ENCODE measurements at places on chromosomes 11 and 22.

DNA sequence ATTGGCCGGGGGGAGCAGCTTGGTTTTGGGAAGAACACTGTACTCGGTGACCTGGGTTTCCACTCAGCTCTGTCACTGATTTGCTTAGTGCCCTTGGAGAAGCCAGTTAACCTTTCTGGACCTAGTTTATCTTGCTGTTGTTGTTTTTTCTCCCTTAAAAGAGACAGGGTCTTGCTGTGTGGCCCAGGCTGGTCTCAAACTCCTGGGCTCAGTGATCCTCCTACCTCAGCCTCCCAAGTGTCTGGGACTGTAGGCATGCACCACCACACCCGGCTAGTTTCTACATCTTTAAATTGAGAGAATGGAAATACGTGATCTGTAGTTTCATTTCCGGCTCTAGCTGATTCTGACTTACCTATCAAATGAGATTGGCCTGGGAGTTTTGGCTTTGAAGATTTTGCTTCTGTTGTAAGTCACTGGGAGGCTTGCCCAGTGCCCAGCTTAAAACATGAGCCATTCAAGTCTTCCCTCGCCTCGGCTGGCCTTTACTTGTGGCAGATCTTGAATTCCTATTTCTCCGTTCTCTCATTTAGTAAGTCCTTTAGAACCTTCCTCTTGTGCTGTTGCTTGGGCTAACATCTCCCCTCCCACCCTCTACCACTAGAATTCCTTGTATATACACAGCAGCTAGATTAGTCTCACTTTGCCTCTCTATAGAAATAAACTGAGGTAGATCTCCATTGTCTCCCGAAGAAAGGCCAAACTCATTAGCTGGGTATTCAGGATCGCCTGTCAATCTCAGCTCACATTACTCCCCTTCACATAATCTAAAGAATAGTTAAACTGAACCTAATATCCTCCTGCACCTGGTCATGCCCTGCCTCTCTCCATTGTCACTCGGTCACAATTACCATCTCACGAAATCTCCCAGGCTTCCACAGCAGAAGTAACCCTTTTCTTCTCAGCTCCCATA, 87.7 kb upstream of the SLC25A18 start:
- DNase-seq, result no peak

- no peak for DNase-seq
Measured at GRCh38 chr22:22997262-22997898, 72.9 kb upstream of the GNAZ start.

GRCh38 chr22:49735411-49735900, 92.2 kb downstream of the BRD1 start:
- no peak for DNase-seq

DNA sequence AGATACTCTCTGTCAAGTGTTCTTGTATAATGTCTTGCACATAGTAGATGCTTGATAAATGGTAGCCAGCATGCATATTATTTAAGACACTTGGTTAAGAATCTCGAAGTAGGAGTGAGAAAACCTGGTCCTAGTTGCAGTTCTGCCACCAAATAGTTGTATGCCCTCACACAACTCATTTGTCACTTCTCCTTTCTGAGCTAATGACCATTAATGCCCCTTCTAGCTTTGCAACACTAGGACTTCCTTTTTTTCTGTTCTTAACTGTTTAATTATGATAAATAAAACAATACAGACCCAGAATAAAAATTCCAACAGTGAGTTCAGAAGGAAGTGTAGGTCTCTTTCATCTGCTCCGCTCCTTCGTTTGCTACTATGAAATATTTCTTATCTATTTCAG, 453.6 kb downstream of the TMEM135 start:
- no peak for DNase-seq

DNA sequence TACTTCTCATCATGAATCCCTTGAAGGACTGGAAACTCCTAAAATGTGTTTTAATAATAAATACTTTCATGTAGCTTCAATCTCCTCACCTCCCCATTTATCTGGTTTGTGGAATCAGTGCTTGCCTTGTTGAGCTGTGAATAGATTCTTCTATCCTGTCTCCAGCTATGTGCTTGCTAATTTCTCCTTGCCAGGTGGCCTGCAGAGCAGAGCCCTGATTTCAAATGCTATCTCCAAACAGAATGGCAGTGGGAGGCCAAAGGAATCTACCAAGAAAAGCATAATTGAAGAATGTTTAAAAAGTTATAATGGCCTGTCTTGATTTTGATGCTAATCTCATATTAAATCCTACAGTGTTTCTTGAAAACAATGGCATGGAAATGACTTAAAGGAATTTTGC, 309.3 kb upstream of the CHORDC1 start:
- DNase-seq, result no peak

GRCh38 chr11:79428406-79428805, 12.4 kb downstream of the TENM4 start:
- DNase-seq, result no peak

DNA sequence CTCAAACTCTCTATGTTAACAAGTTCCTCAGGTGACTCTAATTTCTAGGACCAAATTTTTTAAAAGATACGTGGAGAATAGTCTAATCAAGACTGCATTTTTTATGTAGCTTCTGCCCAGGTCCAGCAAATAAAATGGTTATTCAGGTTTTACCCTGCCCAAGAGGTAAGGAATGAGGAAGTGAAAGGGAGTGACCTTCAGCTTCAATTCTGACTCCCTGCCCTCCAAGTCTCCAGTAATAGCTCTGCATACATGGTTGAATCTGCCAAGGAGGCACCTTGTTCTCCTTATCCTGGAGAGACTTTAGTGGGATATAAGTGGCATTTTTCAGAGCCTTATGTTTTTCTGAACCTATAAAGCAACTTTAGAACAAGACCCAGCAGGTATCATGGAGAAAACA, 15.5 kb downstream of the MUC15 start:
- DNase-seq, result no peak

- DNase-seq, result no peak
Measured at GRCh38 chr22:27993201-27993635, 74.2 kb upstream of the PITPNB start.

DNA sequence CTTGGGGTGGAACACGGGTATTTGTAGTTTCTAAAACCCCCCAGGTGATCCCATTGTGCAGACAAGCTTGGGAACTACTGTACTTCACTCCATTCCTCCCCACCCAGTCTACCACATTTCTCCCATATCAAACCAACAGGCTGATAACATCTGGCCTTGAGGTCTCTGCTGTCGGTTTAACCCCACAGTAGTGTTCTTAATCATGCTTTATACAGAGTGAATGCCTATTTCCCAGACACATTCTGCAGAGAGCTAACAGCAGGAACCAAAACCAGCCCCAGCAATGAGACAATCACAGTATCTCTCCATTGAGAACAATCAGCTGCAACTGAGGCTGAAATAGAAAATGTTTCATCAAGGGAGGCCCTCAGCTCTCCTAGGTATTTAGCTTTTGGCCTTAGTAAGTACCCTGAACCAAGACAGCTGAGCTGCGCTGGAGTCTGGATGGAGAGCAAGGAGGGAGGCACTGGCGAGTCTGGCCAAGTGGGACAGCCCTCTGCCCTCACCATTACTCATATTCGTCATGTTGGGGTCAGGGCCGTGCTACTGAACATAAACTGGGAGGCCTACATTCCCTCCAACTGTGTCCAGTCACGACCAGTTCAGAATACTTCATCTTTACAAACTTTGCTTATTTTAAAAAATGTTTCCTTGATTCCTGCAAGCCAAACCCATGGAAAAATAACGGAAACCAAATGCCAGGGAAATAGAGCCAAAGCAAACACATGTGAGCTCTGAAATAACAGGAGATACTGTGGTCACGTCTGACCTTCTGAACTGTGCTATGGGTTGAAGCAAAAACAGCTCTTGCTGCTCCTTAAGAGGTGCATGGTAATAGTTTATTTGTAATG, 81.0 kb downstream of the CCDC34 start:
- peak; percentile 46 for DNase-seq

GRCh38 chr11:24861440-24861839, 364.6 kb downstream of the LUZP2 start:
- DNase-seq, result no peak

DNA sequence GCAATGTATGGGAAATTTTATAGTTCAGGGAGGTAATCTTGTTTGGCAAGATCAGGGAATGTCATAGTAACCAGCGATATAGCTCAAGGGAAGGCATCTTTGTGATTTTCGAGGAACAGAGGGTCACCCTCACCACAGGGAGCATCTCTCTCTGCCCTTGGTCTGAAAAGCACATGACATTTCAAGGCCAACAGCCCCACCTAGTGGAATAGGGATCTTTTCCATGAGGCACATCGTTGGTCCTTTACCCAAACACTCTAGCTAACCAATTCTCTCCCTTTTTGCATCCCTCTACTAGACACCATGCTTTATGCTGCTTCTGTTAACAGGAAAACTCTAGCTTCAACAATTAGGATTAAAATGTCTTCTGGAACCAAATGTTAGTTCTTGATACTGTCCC, 179.0 kb downstream of the GRM5 start:
- DNase-seq, result no peak

GRCh38 chr22:40758390-40758789, 60.8 kb downstream of the SLC25A17 start:
- no peak for DNase-seq

- no peak for DNase-seq
Measured at GRCh38 chr22:27159716-27160295, 502.4 kb downstream of the MIAT start.

- DNase-seq, result peak; percentile 37
Measured at GRCh38 chr11:33753304-33753967, 17.2 kb upstream of the CD59 start.

- no peak for DNase-seq
Measured at GRCh38 chr22:49344161-49344560, 483.5 kb downstream of the BRD1 start.

GRCh38 chr11:133399855-133400625, 132.3 kb downstream of the OPCML start:
- no peak for DNase-seq

- no peak for DNase-seq
Measured at GRCh38 chr11:125408311-125408711, 87.8 kb downstream of the FEZ1 start.

- no peak for DNase-seq
Measured at GRCh38 chr11:61279934-61280659, 15.0 kb downstream of the VWCE start.

GRCh38 chr11:121884626-121885025, 231.4 kb downstream of the BLID start:
- no peak for DNase-seq

DNA sequence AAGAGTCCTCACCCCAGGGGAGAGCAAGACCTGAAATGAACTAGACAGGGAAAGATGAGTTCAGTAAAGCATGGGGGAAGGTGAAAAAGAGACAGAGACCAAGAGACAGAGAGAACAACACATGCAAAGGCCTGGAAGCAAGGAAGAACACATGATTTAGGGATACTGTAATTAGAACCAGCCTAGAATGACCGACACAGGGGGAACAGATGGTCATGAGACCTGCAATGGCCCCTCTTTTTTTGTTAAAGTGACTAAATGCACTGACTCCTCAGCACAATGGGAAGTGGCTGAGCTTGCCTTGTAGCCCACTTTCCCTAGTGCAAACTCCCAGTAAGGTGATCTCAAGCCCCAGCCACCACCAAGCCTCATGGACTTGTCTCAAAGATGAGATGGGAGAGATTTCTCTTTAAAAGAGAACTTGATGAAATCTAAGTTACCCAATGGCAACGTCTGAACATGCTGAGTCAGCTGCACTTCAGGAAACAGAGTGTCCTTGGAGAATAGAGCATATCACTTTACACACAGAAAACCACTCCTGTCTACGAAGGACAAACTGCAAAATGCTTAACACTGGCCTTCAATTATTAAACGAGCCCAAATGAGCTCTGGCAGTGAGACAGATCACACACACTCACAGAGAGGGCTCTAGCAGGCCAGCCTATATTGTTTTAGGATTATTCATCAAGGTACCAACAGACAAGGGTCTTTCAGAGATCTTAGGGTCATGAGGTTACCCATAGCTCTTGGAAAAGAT, 91.0 kb downstream of the SERGEF start:
- peak; percentile 65 for DNase-seq

DNA sequence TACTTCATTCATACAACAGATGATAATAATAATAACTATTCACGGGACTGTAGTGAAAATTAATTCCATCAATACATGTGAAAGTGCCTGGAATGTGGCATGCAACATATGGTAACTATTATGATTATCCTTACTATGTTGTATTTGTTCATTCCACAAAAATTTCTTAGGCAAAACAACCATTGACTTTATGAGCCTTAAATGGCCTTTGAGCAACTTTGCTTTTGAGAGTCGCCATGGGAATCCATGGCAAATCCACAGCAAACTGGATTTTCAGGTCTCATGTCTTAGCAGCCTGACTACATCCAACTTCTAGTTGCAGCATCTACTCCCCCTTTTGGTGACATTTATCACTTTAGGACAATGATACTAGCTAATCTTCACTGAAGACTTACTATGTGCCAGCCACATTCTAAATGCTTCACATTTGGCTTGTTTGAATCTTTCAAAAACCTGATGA, 56.8 kb downstream of the SLC1A2 start:
- no peak for DNase-seq

GRCh38 chr11:89189776-89190175, 12.1 kb downstream of the TYR start:
- no peak for DNase-seq

- DNase-seq, result no peak
Measured at GRCh38 chr11:79182794-79183193, 258.0 kb downstream of the TENM4 start.

GRCh38 chr11:129631201-129631600, 184.4 kb upstream of the TMEM45B start:
- DNase-seq, result no peak

DNA sequence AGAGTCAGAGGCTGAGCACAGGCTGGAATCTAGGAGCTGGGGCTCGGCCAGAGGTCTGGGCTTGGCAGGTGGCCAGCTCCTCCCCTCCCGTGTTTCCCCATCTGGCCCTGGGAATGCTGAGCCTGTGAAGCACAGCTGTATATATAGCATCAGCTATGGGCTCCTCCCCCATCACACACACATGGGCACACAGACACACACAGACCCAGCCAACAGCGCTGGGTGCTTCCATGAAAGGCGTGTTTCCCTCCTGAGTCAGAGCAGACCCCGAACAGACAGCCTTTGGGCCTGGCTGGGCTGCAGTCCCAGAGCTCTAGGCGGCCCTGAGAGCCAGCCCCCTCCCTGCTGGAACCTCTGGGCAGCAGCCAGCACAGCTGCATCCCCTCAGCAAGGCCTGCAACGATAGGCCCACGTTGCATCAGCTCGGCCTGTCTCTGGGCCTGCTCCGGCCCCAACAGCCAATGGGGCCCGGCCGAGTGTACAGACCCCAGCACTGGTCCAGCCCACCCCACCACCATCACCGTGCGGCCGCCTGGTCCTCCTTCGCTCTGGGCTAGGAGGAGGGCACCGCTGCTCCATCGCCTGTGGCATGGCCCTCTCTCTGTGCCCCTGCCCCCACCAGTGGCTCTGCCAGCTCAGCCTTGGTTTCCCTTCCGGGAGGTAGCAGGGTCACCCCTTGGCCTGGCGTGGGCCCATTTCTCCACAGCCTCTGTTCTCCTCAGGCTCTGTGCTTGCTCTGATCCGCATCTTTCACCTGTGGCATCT, 7.6 kb upstream of the SERPINH1 start:
- peak; percentile 100 for DNase-seq

Data from mesenchymal stem cell (in vitro differentiated cells and primary cell).